Thoracic aorta (tissue), 2 donors: ENCODE measurements at places on chromosomes 11 and 22.

DNA sequence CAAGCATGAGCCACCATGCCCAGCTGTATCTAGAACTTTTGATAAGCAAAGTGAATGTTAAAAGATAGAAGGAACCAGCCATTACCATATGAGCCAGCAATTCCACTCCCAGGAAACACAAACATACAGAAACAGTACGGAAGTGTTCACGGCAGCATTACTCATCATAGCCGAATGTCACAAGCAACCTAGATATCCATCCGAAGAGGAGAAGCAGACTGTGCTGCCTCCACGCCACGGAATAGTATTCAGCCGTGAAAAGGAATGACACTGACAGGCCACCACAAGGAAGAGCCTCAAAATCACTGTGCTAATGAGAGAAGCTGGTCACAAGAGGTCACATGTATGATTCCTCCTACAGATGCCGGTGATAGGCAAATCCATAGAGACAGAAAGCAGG, 17.6 kb upstream of the MGAT3 start:
- no peaks in the 10 kb centered on the region for H3K27me3 ChIP-seq
- DNase-seq = no peak
- H3K36me3 ChIP-seq = no peaks in the 10 kb centered on the region
- H3K4me3 ChIP-seq = no peak overlapping the region

DNA sequence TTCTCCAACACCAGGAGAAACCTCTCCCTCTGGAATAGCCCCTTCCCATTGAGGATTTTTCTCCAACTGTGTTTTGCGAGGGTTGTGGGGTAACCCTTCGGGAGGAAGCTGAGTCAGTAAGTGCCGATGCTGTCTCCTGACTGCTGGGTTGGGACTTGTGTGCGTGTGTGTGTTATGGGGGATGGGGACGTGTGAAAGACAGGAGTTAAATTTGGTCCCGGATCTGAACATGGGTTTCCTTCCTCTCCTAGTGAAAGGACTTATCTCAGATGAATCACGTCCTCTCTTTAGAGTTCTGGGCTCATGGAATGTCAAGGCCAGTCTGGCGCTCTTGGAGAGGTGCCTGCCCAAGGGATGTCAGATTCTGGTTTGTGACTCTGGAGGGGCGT, 33.3 kb downstream of the KIAA1671 start:
- H3K4me1 ChIP-seq = no peaks in the 10 kb centered on the region
- peak overlapping the region; percentile 39 for H3K4me3 ChIP-seq
- DNase-seq = no peak
- no peaks in the 10 kb centered on the region for H3K36me3 ChIP-seq
- H3K27me3 ChIP-seq = no peaks in the 10 kb centered on the region

- H3K4me1 ChIP-seq = no peaks in the 10 kb centered on the region
- no peaks in the 10 kb centered on the region for H3K36me3 ChIP-seq
- DNase-seq = no peak
These were observed 297.6 kb downstream of the ST3GAL4 start for GRCh38 chr11:126653040-126653439.

- no peak overlapping the region for H3K4me3 ChIP-seq
- no peak overlapping the region for H3K27ac ChIP-seq
- H3K27me3 ChIP-seq = no peaks in the 10 kb centered on the region
- peaks cover 11% of the 10 kb centered on the region for H3K36me3 ChIP-seq
- no peak for DNase-seq
- peaks cover 6% of the 10 kb centered on the region for H3K4me1 ChIP-seq
These were observed 151.7 kb downstream of the SWAP70 start for GRCh38 chr11:9815486-9816136.

DNA sequence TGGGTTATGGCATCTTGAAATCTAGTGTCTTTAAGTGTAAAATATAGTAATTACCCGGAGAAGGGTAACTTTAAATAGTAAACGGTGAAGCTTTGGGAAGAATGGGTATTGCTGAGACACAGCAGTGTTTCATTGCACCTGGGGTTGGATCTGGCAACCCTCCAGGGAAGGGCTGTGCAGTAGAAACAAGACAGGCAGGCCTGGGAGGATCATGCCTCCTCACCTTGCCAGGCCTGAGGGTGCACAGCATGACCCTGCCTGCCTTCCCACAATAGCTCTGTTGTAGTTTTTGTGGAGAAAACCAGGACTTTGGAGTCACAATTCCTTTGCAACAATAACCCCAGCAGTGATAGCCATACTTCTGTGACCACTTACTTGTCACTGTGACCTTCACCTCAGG, 64.6 kb upstream of the ADSL start:
- no peaks in the 10 kb centered on the region for H3K4me1 ChIP-seq
- no peaks in the 10 kb centered on the region for H3K27me3 ChIP-seq
- no peak for DNase-seq
- H3K27ac ChIP-seq = no peak overlapping the region

- H3K27ac ChIP-seq = no peak overlapping the region
- H3K27me3 ChIP-seq = no peaks in the 10 kb centered on the region
- no peak overlapping the region for H3K4me3 ChIP-seq
- H3K4me1 ChIP-seq = no peaks in the 10 kb centered on the region
- no peaks in the 10 kb centered on the region for H3K36me3 ChIP-seq
These were observed 227.5 kb downstream of the NTM start for GRCh38 chr11:131597890-131598289.

- H3K27ac ChIP-seq = no peak overlapping the region
- H3K4me1 ChIP-seq = no peaks in the 10 kb centered on the region
- H3K4me3 ChIP-seq = no peak overlapping the region
- H3K27me3 ChIP-seq = no peaks in the 10 kb centered on the region
- no peaks in the 10 kb centered on the region for H3K36me3 ChIP-seq
These were observed 194.3 kb upstream of the MTNR1B start for GRCh38 chr11:92775003-92775676.

DNA sequence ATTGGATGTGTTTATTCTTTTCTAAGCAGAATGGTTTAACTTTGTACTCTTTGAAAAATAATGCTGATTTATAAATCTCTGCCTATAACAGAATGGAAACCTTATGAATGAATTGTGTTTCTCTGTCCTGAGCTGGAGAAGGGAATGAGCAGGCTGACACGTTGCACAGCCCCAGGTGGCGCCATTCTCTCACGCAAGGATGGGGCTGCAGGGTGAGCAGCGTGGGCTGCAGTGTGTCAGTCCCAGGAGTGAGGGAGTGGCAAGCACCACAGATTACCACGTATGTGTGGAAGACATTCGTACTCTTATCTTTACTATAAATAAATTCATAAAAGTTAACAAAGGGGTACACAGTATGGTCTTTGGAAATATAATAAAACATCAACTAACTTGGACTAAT, 33.4 kb downstream of the FDX1 start:
- H3K4me1 ChIP-seq = no peaks in the 10 kb centered on the region
- DNase-seq = no peak

DNA sequence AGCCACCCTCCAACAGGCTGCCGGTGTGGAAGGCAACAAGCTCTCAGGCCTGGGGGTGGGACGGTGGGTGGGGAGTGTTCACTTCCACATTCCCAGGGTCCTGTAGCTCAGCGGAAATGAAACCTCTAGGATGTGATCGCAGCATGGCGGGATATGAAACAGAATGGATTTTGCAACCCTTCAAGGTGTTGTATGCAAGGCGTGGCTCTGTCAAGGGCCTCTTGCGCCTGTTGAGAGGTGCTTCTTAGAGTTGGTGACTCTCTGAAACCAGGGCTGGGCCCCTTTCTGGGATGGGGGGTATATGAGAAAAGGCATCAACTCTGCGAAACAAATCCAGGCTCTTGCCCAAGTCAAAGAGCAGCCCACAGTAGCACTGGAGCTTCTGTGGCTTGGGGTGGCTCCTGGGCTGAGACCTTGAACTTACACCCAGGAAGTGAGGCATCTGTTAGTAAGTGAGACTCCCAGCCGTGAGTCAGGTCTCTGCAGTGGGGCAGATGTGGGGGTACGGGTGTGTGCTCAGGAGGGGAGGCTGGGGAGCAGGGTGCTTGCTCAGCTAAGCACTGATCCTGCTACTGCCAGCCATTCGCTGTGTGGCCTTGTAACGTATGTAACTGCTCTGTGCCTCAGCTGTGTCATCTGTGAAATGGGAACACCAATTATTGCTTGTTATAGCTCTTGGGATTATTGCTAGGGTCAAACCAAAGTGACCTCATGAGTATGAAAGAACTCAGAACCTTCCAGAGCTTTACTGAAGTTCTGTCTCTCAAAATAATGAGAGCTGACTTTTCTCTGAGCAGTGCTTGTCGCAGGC, 28.3 kb downstream of the NECTIN1 start:
- H3K27ac ChIP-seq = no peak overlapping the region
- H3K27me3 ChIP-seq = no peaks in the 10 kb centered on the region
- no peaks in the 10 kb centered on the region for H3K36me3 ChIP-seq
- no peak for DNase-seq

DNA sequence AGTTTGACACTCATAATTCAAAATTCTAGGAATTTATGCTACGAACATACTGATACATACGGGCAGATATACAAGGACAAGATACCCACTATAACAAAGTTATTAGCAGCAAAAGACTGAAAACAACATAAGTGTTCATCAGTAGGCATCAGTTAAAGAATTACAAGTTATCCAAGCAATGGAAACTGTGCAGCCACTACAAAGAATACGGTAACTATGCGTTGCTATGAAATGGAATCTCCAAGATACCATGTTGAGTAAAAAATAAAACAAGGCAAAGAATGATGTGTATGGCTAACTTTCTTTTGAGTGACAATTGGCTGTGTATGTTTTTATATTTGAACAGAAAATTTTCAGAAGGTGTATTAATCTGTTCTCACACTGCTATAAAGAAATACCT, 151.7 kb downstream of the ADAMTS15 start:
- H3K4me1 ChIP-seq = peaks cover 6% of the 10 kb centered on the region
- no peaks in the 10 kb centered on the region for H3K36me3 ChIP-seq
- H3K27ac ChIP-seq = no peak overlapping the region
- H3K4me3 ChIP-seq = no peak overlapping the region
- no peaks in the 10 kb centered on the region for H3K27me3 ChIP-seq

DNA sequence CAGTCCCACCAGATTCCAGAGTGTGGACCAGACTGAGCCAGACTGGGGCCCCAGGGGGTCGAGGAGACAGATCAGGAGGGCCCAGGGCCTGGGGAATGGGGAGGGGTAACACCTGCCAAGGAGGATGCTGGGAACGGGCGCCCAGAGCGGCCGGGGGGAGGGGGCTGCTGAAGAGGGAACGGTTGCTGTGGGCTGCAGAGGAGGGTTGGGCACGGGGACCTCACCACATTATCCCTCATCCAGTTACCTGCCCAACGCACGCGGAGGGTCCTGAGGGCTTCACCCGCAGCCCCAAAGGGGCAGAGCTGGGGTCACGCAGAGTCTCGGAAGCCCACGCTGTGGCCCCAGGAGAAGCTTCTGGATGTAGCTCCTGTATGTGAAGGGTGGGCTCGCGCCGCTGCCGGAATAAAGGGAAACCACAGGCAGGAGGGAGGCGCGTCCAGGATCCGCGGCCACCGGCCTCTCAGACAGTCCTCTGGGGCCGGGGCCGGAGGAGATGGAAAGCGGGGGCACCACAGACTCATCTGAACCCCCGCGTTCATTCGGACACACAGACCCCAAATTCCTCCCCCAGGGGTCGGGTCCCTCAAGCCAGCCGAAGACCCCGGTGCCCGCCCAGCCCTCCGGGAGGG, 866 bp upstream of the SELENOO start:
- peak overlapping the region; percentile 83 for H3K27ac ChIP-seq
- no peak for DNase-seq
- no peaks in the 10 kb centered on the region for H3K27me3 ChIP-seq
- peaks cover 17% of the 10 kb centered on the region for H3K4me1 ChIP-seq
- no peaks in the 10 kb centered on the region for H3K36me3 ChIP-seq
- peak overlapping the region; percentile 97 for H3K4me3 ChIP-seq
